ENCODE measurements at places on chromosomes 3 and 15.

DNA sequence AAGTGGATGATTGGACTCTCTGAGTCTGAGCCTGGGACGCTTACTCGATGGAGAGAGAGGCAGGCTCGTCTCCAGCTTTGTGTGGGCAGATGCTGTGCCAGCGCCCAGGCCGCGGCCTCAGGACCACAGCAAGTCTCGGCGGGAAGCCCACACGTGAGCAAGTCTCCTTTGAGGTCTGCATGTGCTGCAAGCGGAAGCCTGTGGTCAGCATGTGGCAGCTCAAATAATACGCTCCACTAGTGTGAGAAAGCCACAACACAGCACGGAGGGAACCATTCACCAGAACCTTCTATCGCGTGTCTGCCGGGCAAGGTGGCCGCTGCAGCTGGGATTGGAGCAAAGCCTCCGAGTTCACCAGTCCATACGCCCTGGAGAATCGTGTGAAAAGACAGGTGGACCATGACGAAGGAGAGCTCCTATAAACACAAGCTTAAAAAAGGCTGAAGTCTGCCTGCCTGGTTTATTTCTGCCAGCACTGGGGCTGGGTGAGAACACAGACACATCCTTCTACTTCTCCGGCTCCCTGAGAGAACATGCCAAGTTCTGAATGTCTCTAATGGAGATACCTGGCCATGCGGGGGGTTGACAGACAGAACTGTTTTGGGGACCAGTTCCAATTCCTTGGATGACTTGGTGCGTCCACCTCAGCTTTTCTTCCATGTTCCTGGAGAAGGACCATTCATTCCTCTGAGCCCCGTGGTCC, 82.0 kb upstream of the LRIG1 start:
- no peak for DNase-seq

DNA sequence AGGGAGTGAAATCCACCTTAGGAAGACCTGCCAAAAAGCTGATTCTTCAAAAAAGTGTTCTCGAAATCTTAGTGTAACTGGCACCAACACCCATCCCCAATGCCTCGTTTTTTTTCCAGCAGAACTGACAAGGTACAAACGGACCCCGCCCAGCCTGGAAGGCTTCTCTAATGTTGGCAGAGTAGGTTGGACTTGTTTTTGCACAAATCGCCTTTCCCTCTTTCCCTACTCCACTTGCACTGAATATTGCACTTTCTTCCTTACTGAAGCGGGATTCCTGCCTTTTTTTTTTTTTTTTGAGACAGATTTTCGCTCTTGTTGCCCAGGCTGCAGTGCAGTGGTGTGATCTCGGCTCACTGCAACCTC, 544 bp upstream of the TIMMDC1 start:
- peak; percentile 9 for DNase-seq

- DNase-seq, result no peak
These were observed 36.8 kb upstream of the NIT2 start for GRCh38 chr3:100297784-100298183.

GRCh38 chr15:68699124-68699880, 120.5 kb downstream of the CORO2B start:
- no peak for DNase-seq

GRCh38 chr15:62469478-62469873, 304.4 kb upstream of the C2CD4B start:
- no peak for DNase-seq

GRCh38 chr15:51760805-51761204, 9.4 kb downstream of the TMOD2 start:
- DNase-seq, result no peak

DNA sequence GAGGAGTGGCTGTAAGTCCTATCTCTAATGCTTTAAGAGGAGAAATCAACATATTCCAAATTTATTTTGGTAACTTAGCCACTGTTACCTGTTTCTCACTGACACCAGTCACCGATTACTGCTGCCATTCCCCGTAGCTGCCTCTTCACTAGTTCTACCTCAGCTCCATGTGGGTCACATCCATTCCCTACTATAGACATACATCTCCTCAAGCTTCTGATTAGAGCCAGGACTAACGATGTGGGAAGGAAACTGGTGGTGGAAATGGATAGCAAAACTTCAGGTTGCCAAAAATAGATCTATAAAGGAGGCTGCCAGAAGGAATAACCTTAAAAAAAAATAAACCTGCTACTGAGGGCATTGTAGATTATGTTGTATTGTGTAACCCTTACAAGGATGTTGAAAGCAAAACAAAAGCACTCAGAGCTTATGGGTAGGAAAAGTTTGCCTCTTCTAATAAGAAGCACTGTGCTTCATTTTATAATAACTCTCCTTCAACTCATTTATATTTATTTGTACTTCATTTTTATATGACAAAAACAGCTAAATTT, 56.0 kb downstream of the KAT2B start:
- DNase-seq, result no peak

DNA sequence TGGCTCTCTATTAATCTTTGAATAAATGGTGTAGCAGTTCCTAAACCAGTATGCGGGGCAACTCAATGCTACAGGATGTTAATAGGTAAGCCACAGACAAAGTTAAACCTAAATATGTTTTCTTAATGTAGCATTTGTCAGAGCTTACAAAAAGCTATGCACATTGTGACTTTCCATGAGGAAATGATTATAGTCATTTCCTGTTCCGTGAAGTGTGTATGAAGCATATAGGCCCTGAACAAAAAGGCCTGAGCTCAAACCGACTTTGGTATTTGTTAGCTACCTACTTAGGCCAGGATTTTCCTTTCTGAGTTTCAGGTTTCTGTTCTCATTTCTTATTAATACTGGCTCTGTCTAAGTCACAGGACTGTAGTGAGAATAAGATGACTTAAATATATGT, 14.2 kb downstream of the ZNF80 start:
- no peak for DNase-seq

DNA sequence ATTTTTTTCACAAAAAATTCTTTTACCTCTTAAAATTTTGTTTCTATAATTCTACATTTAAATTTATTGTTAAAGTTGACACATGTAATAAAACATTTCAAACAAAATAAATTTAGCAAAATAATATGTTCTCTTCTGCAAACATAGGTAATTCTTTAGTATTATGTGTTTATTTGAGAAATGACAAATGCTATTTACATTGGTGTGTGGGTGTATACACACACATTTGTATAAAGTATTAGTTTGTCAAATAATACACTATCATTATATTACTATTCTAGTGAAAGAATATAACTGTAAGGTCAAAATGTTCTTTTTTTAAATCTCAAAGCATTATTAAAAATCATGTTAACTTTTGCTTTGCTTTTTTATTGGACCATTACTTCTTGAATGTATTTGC, 1370.6 kb downstream of the SI start:
- DNase-seq, result no peak

DNA sequence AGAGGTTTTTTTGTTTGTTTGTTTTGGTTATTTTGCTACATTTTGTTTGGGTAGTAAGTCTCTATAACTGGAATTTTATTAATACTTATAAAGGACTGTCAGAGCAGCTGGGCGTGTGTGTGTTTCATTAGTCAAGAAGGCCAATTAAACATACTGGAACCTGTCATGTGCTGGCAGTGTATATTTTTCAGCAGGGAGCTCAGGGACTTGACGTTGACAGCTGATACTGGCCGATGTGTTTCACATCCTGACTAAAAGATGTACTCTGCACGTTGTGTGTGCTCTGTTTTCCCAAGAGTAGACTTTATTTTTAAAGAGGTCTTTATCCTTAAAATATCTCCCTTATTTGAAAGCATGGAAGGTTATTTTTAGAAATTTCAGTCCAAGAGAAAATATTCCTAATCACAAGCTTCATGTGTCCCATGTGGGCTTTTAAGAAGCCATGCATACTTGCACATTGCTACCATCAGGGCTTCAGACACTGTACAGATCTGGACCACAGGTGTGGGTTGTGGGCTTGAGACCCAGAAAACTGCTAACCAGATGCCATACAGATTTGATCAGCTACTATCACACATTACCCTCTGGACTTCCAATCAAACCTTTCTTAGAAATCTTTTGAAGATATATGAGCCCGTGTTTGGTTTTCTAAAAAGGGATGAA, 135.9 kb downstream of the FEZF2 start:
- no peak for DNase-seq

- DNase-seq, result no peak
These were observed 140.7 kb downstream of the IMPG2 start for GRCh38 chr3:101179637-101180036.

GRCh38 chr3:87309601-87310000, 33.2 kb upstream of the POU1F1 start:
- DNase-seq, result no peak

DNA sequence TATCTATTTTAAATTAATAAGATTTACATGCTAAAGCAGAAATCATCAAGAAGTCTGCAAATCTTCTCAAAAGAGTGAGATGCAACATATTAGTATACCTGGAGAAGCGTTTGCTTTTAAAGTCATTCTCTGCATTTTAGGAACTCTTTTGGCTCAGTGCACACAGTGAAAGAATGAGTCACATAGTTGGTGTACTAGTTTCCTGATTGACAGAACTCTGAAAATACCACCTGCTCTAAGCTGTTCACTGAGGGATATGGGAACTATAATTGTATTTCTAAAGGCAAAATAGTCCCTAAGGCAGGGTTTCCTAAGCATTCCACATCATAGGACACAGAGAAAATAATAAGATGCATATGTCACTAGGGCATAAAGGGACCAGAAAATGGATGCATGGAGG, 838.5 kb downstream of the DIPK2A start:
- DNase-seq, result no peak

GRCh38 chr15:78075490-78076230, 1.9 kb downstream of the TBC1D2B start:
- DNase-seq, result no peak

Measured in posterior cingulate gyrus (tissue), 11 donors.